ENCODE measurements at places on chromosomes 3 and 15. TPM values are rescaled to one million over a fixed set of nuclear protein-coding genes. Genes with fewer than 3 reads are reported as not detected.

TLR9 gene
- not detected for total RNA-seq

DNA sequence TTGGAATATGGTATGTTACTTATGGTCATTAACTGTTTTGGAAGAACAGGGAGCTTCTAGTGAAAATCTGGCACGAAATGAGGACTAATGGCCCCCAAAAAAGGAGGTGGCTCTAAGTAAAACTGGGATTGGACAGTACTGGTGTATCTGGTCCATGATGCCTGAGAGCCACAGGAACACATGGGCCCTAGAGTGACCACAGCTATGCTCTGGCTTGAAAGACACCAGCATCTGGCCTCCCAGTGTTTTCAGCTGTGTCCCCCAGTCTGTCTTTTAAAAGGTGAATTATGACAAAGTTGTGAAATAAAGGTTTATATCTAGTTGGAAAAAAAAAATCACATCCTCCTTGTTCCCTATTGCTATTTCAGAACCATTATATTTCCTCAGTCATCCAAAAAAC is 64.5 kb downstream of the GSK3B start:
- DNase-seq: no peak

- peak; percentile 30 for DNase-seq
Measured at GRCh38 chr3:86801921-86802320, 189.0 kb downstream of the VGLL3 start.

DNA sequence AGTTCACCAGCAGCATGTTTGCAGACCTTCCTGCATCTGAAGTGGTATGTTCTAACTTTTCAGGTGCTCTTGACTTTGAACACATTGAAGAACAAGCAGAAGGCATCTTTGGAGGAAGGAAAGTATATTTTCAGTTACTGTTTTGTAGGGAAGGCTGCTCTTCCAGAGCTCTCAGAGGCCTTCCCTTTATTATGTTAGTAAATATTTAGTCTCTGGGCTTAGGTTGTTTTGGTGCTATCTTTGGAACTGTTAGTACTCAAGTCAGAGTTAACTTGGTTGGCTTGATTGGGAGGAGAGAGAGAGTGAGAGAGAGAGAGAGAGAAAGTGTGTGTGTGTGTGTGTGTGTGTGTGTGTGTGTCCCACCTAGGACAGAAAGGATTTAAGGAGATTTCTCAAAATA is 188.2 kb downstream of the ITPR1 start:
- no peak for DNase-seq

Data from fibroblast of the aortic adventitia (primary cell).